Vein endothelial cell (primary cell): ENCODE measurements at places on chromosomes 1 and 21. TPM values are rescaled to one million over a fixed set of nuclear protein-coding genes. Genes with fewer than 3 reads are reported as not detected.

The CD48 gene
- not detected in 2 replicates for total RNA-seq

The PLCH2 gene
- under 0.01 and 0.33 TPM in 2 replicates for total RNA-seq

The CIART gene
- 1.8 and 2.6 TPM in 2 replicates for total RNA-seq

The AMY1A gene
- total RNA-seq: not detected in 2 replicates

The SRGAP2 gene
- 111 and 149 TPM in 2 replicates for total RNA-seq

The PTPRC gene
- 0.33 TPM in 1 of 2 replicates, not detected in the other for total RNA-seq

The SLC39A1 gene
- total RNA-seq: 100 and 102 TPM in 2 replicates

The AIRE gene
- under 0.01 TPM in 2 replicates for total RNA-seq

The GRIK1 gene
- not detected in 2 replicates for total RNA-seq

The TEDDM1 gene
- total RNA-seq: not detected in 2 replicates

The S100A9 gene
- total RNA-seq: not detected in 2 replicates

The SLC5A3 gene
- total RNA-seq: 11.1 and 13.0 TPM in 2 replicates

The RAB25 gene
- not detected in 2 replicates for total RNA-seq

The RAP1GAP gene
- 0.57 TPM in 1 of 2 replicates, not detected in the other for total RNA-seq

The FOXD3 gene
- total RNA-seq: not detected in 2 replicates

The NLRP3 gene
- total RNA-seq: 0.10 and 0.98 TPM in 2 replicates

The PACC1 gene
- total RNA-seq: 10.8 and 14.2 TPM in 2 replicates

The ELF3 gene
- total RNA-seq: 0.10 and 0.65 TPM in 2 replicates

The S100PBP gene
- 21.2 and 32.8 TPM in 2 replicates for total RNA-seq
